AG04450 (cell line): ENCODE measurements at places on chromosomes 12 and 14.

- DNase-seq: no peak
These were observed 23.1 kb downstream of the PPP2R5C start for GRCh38 chr14:101784631-101785030.

GRCh38 chr12:63045020-63045860 is 105.8 kb downstream of the AVPR1A start:
- peak; percentile 16 for DNase-seq

- DNase-seq: no peak
These were observed 108.5 kb downstream of the SLC38A1 start for GRCh38 chr12:46160101-46160980.

DNA sequence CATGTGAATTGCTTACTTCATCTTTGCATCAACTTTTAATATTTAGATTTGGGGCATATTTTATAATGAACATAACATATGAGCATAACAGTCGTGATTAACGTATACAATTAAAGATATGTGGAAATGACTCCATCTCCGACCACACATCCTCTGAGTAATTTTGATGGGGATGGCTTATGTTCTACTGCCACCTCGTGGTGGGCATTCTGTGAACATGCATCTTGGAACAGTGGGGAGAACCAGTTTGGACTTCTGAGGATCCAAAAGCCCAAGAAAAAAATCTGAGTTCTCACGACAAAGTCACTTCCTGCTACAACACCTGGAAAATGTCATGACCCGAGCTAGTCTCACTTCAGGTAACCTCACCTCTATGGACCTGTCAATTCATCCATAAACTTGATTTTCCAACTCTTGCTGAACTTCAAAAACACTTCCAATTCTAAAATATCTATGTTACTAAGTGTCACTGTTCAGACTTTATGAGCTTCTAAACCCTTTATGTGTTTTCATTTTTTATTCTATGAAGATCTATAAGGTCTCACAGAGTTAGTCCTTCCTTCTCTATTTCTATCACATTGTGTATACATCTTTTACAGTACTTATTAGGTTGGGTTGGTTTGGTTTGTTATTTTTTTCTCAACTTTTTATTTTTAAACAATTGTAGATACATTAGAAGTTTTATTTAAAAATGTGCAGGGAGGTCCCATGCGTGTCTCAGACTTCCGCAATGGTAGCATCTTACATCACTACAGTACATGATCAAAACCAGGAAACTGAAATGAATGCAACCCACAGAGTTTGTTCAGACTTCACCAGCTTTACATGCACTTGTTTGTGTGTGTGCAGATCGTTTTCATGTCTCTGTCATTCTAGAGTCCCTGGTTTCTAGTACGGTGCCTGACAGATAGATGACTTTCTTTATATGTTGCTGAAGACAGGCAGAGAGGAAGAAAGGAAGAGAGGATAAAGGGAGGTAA is 38.2 kb upstream of the STAB2 start:
- DNase-seq: peak; percentile 36
